ENCODE measurements at places on chromosomes 5 and 9.
A peak's percentile ranks its signal among the peaks of the same experiment; 100 is the strongest.

DNA sequence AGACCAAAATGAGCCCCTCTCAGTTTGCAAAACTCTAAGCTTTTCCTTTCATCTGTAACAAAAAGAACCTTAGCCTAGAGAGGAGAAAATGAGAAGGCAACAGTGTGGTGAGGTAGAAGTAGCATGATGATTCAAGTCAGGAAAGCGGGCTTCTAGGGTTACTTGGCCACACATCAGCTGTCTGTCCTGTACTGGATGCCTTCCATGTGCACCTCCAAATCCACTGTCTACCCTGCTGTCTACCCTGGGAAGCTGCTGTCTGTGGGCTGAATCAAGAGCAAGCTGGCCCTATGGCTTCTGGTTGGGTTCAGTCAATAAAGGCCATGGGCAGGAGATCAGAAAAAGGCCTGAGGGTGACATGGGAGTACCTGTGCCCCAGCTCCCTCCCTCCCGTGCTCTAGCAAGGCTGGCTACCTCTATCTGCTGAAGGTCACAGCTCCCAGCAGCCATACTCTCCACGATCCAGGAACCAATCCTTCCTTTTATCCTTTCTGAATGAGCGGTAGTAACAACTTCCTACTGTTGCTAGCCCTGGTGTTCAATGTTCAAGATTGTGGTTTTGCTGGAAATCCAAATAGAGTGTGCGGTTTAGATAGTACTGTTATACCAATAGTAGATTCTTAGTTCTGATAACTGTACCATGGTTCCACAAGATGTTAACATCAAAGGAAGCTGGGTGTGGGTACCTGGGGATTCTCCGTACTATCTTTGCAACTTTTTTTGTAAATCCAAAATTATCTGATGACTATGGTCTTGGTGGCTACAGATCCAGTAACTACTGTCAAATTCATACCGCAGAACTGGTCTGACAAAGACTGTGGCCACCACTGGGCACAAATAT, 191.0 kb downstream of the ESM1 start:
- DNase-seq: no peak

GRCh38 chr5:74056789-74057164, 430.8 kb downstream of the ARHGEF28 start:
- DNase-seq: no peak

DNA sequence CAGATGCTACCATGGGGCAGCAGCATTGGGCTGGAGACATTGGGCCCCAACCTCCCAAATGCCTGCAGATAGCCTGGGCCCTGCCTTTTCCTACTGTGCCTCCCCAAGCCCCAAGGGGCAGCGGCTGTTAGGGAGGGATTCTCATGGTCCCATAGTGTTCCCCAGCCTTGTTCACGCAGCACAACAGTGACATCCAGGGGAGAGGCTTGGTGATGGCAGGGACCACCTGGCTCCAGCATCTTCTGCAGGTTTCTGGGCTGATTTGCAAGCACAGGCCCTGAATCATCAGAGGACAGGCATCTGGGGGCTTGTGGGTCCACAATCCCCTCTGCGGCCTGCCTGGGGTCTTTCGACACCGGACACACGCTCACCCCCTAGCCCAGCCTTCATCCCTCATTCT, 354.6 kb downstream of the SLIT3 start:
- no peak for DNase-seq

DNA sequence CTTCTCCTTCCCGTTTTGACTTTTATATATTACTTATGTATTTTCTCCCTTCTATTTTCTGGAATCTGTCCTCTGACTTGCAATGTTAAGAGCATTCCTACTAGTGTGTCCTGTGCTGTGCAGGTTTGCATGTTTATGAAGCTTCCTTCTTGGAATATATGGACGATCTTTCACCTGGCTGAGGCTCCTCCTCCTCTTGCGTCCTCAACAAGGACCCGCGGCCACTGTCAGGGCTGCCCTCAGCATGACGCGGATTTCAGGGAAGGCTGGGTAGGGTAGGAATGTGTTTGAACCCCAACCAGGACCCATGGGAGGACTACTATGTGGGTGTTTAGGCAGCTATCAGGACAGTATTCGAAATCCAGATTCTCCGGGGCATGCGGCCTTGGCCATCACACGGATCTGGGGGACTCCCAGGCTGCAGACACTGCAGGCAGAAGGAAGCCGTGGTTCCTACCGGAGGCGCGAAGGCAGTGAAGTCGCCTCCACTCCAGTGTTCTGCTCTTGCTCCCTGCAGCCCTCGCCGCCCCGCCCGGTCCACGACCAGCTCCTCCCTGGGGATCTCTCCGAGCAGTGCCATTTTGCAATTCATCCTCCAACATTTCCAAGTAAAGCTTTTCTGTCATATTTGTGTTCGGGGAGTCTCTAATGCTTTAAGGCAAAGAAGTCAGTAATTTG, 37.0 kb upstream of the OSMR start:
- DNase-seq: no peak

- no peak for DNase-seq
These were observed 74.4 kb downstream of the SLC28A3 start for GRCh38 chr9:84266087-84266561.

- DNase-seq: no peak
These were observed 30.4 kb upstream of the SYNPO start for GRCh38 chr5:150609843-150610584.

DNA sequence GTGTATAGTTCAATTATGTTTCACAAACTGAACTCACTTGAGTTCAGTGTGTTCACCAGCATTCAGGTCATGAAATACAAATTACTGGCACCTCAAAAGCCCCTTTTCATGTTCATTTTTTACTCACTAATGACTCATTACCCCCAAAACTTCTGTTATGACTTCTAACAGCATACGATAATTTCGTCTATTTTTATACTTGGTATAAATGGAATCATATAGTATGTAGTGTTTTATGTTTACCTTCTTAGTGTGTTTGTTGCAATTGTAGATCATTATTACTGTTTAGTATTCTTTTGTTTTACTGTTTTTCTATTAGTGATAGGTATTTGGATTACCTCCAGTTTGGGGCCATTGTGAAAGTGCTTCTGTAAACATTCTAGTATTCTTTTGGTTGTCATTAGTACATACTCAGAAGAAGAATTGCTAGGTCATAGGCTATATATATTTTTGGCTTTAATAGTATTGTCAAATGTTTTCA, 33.4 kb downstream of the DDX4 start:
- no peak for DNase-seq

DNA sequence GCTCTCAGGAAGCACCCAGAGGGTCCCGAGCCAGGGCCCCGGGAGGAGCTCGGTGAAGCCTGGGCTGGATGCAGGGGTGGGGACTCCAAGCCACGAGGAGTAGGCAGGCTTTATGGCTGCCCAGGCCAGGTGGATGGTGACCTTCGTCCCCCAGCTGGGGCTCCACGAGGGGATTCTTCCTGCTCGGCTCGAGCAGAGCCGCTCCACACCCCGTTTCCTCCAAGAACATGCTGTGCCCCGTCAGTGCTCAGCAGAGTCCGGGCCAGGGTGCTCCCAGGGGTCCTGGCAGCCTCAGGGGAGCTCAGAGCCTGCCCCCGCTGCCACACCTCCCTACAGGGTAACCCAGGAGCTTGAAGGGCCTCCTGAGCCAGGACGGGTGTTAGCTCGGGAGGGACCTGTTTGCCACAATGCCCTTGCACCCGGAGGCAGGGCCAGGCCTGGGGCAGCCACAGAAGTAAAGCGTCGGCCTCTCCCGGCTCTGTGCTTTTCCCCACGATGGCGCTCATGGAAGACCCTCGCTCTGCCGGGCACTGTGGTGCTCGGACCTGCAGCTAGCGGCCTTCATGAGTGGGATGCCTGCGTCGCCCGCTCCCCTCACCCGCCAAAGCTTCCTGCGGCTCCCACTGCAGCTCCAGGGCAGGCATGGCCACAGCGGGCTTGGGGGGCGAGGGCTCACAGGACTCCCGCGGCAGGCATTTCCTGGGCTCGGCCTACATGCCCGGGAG, 86.8 kb downstream of the KCNT1 start:
- no peak for DNase-seq

- no peak for DNase-seq
These were observed 150.3 kb upstream of the COL5A1 start for GRCh38 chr9:134491196-134491835.

GRCh38 chr9:18393340-18394130, 80.4 kb upstream of the ADAMTSL1 start:
- peak; percentile 94 for DNase-seq

DNA sequence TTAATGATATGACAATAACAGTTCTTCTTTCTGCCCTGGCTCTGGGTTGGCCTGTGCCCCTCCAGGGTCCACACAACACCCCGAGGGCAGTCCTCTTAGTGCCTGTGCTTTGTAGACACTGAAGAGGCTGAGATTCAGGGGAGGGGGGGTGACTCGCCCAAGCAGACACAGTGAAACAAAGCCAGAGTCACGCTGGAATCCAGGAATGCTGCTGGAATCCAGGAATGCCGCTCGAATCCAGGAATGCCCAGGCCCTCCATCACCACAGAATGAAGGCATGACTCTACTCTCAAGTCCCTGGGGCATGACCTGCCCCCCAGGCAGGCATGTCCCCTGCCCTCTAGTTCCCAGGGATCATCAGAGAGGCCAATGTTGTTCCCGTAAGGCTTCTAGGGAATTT, 73.1 kb downstream of the LRSAM1 start:
- DNase-seq: no peak

- DNase-seq: peak; percentile 78
These were observed 26.3 kb upstream of the TENT4A start for GRCh38 chr5:6686915-6687409.

DNA sequence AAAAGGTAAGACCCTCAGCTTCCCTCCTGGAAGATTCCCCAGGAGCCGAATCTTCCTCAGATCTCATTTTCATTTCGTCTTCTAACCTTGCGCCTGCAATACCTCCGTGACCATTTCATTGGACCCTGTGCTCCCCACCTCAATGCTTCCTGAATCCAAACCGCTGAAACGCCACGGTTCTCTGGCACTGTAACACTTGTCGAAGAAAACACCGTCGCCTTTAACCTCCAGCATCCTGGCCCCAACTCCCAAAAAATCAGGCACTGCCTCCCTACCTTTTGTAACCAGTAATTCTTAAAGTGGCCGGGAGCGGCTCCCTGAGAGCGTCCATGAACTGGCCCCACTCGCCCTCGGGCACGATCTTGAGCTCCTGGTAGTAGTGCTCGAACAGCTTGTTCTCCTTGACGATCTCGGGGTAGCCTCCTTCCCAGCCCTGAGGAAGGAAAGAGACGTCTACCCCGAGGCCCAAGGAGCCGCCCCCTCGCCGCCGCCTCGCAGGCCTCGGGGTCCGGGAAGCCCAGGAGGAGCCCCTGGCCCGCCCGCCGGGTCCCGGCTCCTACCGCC, 438 bp downstream of the NSUN2 start:
- DNase-seq: peak; percentile 42

DNA sequence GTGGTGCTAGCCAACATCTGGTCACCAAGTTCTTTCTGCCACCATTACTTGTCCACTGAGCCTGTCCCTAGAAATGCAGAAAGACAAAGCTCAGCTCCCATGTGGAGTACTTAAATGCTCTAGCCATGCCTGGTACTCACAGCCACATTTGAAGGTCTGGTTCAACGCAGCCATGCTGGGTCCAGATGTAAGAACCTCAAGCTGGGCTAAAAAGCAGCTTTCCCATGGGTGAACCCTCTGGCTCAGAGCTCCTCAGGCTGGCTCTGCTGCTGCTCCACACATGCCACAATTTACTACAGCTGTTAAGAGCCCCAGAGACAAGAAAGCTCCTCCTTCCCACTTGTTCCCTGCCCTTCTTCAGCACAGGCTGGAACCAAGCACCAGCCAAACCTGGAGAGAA, 97.1 kb upstream of the LRRTM2 start:
- peak; percentile 33 for DNase-seq

GRCh38 chr5:149149942-149150341, 8.6 kb downstream of the ABLIM3 start:
- DNase-seq: peak; percentile 40

DNA sequence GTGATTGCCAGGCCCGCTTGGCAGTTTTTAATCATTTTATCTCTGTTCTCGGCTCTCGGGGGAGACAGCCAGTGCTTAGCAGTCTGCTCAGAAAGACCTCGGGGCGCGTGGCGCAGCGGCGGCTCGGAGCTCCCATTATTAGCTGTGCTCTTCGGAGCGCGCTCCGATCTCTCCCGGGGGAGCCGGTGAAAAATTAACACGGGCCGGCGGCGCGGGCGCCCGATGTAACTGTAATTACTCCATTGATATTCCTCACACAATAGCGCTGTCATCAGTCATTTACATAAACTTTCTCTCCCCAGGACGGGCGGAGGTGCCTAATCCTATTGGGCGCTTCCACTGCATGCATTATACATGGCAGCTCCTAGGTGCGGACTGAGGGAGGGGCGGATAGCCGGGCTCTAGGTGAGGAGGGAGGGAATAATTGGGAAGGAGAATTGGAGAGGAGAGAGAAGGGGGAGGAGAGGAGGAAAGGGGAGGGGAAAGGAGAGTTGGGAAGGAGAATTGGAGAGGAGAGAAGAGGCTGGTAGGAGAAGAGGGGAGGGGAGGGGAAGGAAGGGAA, 24.9 kb downstream of the LMX1B start:
- DNase-seq: no peak

- no peak for DNase-seq
These were observed 127.2 kb upstream of the FAM120A start for GRCh38 chr9:93324191-93324834.

GRCh38 chr5:89293810-89294209, 410.8 kb upstream of the MEF2C start:
- DNase-seq: peak; percentile 81

GRCh38 chr5:145752947-145753346, 82.2 kb downstream of the PRELID2 start:
- peak; percentile 82 for DNase-seq

DNA sequence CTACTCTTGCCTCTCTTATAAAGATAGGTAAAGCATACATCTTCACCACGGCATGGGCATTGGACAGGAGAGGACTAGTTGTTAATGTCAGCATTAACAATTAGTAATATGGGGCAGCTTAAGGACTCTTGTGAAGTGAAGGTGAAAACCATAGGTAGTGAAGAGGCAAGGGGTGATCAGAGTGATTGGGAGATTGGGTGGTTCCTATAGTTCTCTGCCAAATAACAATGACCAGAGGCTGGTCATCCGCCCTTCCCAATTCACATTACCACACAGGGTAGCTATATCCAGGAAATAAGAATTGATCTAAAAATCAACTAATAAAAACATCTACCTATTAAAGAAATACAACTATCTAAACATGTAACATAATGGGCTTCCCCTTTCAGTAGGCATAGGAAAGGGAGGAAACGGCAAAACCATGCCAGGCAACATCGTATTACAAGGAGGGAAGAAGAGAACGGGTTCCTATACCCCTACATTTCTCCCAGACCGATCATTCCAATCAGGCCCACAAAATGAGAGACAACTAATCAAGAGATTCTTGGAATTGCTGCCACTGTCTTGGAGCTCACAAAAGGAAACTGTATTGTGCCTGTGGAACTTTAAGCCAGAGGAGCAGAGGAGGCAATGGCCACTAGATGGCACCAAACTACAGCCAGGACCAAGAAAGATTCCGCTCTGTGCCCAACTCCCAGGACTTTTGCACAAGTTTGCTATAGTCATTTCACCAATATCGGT, 121.6 kb downstream of the FBXL17 start:
- peak; percentile 69 for DNase-seq

GRCh38 chr9:113817171-113817570, 58.9 kb upstream of the ZNF618 start:
- no peak for DNase-seq

Measured in foreskin fibroblast (primary cell).